ENCODE measurements at places on chromosomes 7 and 10. TPM values are rescaled to one million over a fixed set of nuclear protein-coding genes. Genes with fewer than 3 reads are reported as not detected.
A peak's percentile ranks its signal among the peaks of the same experiment; 100 is the strongest.

The MSMB gene
- not detected for total RNA-seq

The KDM7A gene
- 12.4 TPM for total RNA-seq

GRCh38 chr7:120272701-120273475, at the start of gene KCND2:
Gene KCND2, plus strand, starts transcription at chr7:120273175.
- H3K4me1 ChIP-seq = peaks cover 5% of the 10 kb centered on the region
- peak within 1 kb of the TSS; percentile 67 for H3K4me3 ChIP-seq
- H3K27me3 ChIP-seq = peaks cover 11% of the 10 kb centered on the region
- no peaks in the 10 kb centered on the region for H3K36me3 ChIP-seq
- H3K27ac ChIP-seq = no peak within 1 kb of the TSS

The CACNB2 gene
- under 0.01 TPM for total RNA-seq

DNA sequence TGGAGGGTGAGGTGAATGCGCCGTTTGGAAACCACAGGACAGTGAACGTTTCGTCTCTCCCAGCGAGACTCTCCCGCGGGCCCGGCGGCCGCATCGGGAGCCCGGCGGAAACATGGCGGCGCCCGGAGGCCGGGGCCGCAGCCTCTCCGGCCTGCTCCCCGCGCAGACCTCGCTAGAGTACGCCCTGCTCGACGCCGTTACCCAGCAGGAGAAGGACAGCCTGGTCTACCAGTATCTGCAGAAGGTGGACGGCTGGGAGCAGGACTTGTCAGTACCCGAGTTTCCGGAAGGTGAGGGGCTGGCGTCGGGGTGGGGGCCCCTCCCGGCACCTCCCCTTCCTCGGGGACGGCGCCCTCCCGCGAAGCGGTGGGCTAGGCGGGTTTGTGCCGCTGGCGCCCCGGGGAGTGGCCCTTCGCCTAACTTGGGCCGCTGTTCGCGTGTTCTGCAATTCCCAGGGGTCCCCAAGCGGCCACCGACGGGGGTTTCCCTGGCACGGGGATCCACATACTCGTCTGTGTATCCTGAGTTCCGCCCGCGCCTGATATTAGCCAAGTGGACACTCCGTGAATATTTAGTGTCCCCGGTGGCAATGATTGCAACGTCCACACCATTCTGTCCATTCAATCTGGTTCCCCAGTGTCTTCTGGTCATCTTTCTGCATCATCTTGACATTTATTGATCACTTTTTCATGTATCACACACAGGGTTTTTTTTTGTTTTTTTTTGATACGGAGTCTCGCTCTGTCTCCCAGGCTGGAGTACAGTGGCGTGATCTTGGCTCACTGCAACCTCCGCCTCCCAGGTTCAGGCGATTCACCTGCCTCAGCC, 514 bp downstream of the NHLRC2 start:
- peaks cover 19% of the 10 kb centered on the region for H3K4me1 ChIP-seq
- DNase-seq = peak; percentile 89
- no peaks in the 10 kb centered on the region for H3K27me3 ChIP-seq
- peaks cover 7% of the 10 kb centered on the region for H3K36me3 ChIP-seq
- peak overlapping the region; percentile 95 for H3K27ac ChIP-seq
- H3K4me3 ChIP-seq = peak overlapping the region; percentile 93

DNA sequence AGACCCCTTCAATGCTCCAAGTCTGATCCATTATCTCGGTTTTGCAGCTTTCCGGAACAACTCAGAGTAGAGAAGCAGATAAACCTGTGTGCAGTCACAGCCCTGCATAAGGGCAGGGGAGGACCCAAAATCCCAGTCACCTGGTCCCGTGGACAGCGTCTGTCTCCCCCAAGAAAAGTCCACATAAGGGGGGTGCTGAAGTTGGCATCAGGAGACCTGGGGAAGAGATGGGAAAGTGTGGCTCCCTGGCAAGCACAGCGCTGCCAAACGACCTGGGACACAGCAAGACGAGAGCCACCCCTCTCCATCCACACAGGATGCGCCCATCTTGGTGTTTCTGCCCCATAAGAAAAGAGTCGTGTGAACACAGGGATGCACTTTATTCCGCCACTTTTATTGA, 27.9 kb downstream of the ASB13 start:
- H3K27ac ChIP-seq = no peak overlapping the region
- DNase-seq = no peak
- H3K36me3 ChIP-seq = peaks cover 3% of the 10 kb centered on the region
- no peak overlapping the region for H3K4me3 ChIP-seq
- no peaks in the 10 kb centered on the region for H3K27me3 ChIP-seq

DNA sequence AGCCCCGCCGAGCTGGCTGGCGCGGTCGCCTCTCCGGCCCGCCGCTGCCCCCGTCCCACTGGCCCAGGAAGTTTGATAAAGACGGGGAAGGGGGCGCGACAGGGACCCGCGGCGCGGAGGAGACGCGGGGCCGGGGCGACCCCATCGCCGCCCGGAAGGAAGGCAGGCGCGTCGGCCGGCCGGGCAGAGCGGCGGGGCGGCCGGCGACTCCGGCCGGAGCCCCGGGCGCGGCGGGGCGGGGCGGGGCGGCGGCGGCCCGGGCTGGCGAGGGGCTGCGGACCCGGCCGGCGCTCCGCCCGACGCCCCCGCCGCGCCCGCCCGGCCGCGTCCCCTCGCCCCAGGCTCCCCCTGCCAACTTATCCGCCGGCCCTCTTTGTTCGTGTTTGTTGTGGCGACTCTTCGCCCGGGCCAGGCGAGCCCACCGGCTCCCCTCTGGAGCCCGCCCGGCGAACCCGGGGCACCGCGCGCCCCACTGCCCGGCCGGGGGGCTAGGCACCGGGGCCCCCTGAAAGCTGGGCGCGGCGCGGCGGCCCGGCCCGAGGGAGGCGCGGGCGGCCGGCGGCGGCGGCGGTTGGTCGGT, 571 bp downstream of the KDM7A start:
- H3K27me3 ChIP-seq = peaks cover 5% of the 10 kb centered on the region
- H3K4me3 ChIP-seq = peak overlapping the region; percentile 80
- DNase-seq = peak; percentile 78
- H3K36me3 ChIP-seq = no peaks in the 10 kb centered on the region
- H3K27ac ChIP-seq = peak overlapping the region; percentile 79

DNA sequence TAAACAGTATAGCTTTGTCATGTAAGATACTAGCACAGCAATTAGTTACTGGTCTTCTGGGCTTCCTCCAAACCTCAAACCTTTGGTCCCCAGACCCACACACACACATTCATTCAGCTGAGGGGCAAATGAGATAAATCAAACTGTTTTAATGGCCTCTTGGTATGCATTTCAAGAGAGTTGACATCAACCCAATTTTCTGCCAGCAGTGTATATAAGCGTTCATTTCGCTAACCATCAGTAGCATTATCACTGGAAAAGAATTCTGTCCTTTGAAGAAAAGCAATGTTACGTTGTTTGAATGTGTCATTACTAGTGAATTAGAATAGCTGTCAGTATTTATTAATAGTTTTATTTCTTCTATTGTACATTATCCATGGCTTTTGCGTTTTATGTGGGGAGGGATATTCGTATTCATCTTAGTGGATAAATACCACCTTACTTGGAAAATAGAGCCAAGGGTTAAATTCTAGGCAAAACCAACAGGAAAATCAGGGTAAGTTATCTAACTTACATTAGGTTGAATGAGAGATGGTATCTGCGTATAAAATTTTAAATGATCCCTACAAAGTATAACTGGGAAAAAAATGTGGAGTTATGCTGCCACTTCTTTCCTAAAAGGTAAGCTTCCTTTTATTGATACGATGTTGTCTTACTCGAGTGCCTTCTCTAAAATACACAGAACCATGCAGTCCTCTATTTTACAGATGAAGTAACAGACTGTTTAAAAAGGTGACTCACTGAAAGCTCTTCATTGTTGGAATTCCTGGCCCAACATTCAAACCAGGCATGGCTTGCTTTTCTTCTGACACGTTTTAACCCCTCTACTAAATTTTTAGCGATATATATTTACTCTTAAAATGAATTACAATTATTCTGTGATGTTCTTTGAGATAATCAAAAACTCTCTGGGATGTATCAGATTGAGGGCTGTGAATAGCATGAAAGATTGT, 2.0 kb upstream of the ZMYND11 start:
- DNase-seq = peak; percentile 87
- no peaks in the 10 kb centered on the region for H3K36me3 ChIP-seq
- H3K27me3 ChIP-seq = no peaks in the 10 kb centered on the region
- peak overlapping the region; percentile 82 for H3K4me3 ChIP-seq

GRCh38 chr10:110600487-110601101, 33.1 kb downstream of the SMC3 start:
- no peak overlapping the region for H3K4me3 ChIP-seq
- H3K4me1 ChIP-seq = no peaks in the 10 kb centered on the region
- H3K36me3 ChIP-seq = peaks cover 50% of the 10 kb centered on the region

DNA sequence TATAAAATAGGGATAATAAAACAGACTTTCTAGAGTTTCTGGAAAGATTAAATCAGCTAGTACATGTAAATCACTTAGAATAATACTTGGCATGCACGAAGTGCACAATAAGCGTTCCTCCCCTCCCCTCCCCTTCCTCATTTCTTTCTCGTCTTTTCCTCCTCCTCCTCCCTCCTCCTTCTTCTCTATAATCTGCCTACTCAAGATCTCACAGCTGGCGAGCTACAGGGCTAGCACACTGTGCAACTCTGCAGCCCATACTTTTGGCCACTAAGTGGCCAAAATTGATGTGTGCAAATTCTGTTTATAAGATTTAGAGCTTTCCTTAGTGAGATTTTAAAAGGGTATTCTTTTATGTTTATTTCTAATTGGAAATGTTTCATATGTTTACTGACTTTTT, 565.3 kb downstream of the PHTF2 start:
- H3K27me3 ChIP-seq = no peaks in the 10 kb centered on the region
- no peaks in the 10 kb centered on the region for H3K4me1 ChIP-seq
- H3K27ac ChIP-seq = no peak overlapping the region
- no peak for DNase-seq
